ENCODE measurements at places on chromosomes 6 and 20.

DNA sequence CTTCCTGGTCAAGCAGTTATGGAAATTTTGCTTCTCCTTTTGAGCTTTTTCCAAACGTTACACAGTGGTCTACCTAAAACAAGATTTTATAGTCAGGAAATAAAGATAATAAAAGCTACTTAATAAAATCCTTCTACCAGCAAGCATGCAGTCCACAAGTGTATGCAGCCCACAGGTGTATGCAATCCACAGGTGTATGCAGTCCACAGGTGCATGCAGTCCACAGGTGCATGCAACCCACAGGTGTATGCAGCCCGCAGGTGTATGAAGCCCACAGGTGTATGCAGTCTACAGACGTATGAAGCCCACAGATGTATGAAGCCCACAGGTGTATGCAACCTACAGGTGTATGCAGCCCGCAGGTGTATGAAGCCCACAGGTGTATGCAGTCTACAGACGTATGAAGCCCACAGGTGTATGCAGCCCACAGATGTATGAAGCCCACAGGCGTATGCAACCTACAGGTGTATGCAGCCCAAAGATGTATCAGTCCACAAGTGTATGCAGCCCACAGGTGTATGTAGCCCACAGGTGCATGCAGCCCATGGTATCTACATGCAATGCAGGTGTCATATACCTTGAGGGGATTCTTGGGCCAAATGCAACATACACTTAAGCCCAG, 26.4 kb upstream of the OCSTAMP start:
- no peak for DNase-seq

- DNase-seq, result no peak
Measured at GRCh38 chr6:16216501-16217155, 21.8 kb upstream of the GMPR start.

GRCh38 chr6:112274774-112275173, 20.4 kb upstream of the LAMA4 start:
- no peak for DNase-seq

DNA sequence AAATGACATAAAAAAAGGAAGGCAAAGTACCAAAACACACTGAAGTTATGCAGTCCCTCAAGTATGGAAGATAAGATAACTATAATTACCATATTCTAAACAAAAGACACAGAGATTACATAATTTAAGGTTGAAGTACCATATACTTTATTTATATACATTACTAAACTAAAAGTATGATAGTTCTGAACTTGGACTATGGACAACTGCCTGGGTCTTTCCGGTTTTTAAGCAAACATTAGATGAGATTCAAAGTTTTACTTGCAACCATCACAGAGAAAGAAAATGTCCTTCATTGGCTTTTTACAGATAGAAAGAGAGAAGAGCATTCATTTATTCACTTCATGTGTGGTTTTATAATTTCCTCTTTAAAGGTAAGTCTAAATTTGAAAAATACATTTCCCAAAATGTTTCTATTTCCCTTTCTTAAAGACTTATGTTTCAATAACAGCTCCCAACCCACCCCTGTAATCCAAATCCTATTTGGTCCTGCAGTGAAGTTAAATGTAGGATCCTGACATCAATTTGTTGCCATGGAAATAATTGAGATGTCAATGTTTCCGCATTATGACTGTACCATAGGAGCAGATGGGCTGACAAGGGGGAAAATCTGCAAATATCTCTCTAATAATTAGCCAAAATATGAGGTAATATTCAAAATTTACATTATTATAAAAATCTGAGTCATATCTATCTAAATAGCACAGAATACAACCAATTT, 63.7 kb downstream of the PTPRK start:
- DNase-seq, result no peak

DNA sequence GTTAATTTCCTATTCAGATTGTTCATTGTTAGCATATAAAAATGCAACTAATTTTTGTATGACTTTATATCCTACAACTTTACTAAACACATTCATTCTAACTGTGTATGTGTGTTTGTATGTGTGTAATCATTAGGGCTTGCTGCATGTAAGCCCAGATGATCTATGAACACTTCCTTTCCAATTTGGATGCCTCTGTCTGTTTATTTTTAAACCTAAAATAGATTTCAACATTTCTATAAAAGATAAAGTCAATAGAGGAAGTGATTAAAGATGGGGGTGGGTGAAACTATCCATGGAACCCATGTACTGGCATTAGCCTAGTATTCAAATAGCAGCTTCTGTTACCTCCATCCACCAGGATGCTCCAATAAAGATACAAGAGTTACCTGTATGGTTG, 15.7 kb upstream of the AKAP12 start:
- DNase-seq, result no peak

DNA sequence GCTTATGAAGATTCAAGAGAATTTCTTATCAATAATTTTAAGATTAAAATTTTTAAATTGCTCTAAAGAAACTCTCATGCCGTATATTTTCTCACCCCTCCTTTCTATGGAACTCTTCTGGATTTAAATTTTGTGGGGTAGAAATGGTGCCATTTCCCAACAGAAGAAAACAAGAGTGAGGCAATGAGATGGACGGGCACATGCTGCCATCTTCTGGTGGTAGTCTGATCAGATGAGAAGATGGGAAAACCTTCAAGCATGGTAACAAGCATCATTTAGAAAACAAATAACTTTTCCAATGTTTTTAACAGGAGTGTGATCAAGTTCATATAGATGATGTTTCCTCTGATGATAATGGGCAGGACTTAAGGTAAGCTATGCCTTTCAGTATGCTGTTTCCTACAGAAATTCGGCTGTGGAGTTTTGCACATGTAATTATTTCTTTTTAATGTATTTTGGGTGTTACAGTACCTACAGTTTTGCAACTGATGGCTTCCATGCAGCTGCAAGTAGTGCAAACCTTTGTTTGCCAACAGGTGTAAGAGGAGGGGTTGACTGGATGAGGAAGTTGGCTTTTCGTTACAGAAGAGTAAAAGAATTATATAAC, 271.4 kb downstream of the EYA4 start:
- DNase-seq, result no peak

GRCh38 chr6:111263837-111264236, 176.5 kb downstream of the SLC16A10 start:
- DNase-seq, result no peak

DNA sequence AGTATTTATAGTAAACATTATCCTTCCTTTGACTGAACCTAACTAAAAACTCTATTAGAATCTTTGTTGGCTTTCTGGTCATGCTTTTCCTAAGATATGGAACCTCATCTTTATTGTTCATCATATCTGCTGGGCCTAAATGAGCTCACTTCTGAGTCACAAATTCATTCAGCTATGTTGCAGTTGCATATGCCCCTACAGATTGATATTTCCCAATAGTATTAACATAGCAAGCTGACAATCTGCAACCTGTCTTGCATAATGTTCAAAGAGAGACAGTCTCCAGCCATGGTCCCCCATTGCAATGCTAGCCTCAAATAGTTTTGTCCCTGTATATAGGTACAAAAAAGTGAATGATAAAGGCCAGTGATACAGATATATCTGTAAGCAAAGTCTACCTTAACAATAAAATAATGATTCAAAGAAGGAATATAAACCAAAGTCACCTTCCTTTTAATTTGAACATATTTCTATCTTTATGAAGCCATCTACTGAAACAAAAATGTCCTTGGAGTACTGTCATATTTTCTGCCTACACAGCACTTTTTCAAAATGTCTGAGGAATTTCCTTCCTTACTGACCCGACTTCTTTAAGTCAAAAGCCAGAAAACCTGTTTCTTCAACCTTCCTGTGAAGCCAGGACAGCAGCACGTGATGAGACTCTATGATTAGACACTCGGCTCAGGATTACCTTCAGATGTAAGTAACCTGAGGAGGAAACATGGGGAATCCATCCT, 140.7 kb downstream of the UBE3D start:
- no peak for DNase-seq

- DNase-seq, result no peak
Measured at GRCh38 chr6:85134172-85134571, 315.7 kb upstream of the NT5E start.

GRCh38 chr20:14374196-14374595, 36.8 kb upstream of the FLRT3 start:
- no peak for DNase-seq

GRCh38 chr6:159807150-159807858, 7.2 kb downstream of the PNLDC1 start:
- DNase-seq, result no peak

DNA sequence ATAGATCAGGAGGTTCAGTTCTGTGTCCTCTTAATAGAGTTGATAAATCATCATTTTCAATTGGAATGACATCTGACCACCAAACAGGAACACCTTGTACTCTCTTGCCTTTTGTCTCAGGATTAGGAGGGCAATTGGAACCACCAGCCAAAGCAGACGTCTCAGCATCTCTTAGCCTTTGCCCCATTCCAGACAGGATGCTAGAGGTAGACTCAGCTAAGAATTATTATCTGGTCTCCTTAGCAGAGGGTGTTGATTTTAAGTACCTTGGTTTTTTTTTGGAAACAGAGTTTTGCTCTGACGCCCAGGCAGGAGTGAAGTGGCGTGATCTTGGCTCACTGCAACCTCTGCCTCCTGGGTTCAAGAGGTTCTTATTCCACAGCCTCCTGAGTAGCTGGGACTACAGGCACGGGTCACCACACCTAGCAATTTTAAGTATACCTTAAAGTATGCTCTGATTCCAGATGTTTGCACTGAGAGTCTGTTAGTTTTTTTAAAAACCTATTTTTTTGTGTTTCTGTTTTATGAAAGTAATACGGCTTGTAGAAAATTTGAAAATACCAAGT, 28.0 kb upstream of the ELOVL5 start:
- DNase-seq, result no peak

DNA sequence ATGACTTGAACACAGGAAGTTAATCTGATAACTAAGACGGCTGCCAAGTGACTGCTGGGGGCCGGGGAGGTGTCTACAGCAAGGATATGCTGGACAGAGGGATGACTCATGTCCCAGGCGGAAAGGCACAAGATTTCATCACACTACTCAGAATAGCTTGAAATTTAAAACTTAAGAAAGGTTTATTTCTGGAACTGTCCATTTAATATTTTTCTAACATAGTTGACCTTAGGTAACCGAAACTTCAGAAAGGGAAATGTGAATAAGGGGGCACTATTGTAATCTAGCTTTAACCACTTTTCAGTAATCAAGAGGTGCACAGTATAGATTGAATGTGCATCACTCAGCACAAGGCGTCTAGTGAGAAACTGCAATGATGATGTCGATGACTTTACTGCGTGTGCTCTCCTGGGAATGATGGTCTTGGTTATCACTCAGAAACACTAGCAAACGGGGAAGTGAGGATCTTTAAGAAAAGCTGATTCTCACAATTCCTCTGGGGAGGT, 171.5 kb downstream of the QKI start:
- DNase-seq, result no peak

Data from activated CD4-positive, alpha-beta T cell treated with anti-CD3 and anti-CD28 coated beads for 4 hours (primary cell).